Activated T-cell treated with anti-CD3 and anti-CD28 coated beads, Interleukin-2, amount 50 U/mL, for 4 hours (primary cell): ENCODE measurements at places on chromosomes 2 and 18.

GRCh38 chr2:762646-763045 is 85.4 kb upstream of the TMEM18 start:
- no peak for DNase-seq

- no peak for DNase-seq
These were observed 15.8 kb upstream of the ATOH8 start for GRCh38 chr2:85737961-85738360.

GRCh38 chr2:96271995-96272394 is 6.0 kb downstream of the CIAO1 start:
- no peak for DNase-seq

DNA sequence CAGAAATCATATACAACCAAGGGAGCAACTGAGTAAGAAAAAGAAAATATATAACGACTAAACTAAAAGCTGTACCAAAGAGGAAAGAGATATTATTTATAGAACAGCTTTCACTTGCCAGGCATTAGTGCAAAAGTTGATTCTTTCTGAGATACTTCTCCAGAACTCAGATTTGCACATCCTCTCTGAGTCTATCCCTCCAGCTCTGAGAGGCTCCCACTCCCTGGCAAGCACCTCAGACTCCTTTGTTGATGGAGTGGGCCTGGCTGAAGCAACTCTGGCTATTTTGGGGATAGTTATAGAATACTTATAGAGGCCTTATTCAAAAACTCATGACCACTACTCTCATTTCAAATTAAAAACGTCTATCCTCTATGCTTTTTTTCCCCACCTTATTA is 501.6 kb upstream of the TNP1 start:
- no peak for DNase-seq

DNA sequence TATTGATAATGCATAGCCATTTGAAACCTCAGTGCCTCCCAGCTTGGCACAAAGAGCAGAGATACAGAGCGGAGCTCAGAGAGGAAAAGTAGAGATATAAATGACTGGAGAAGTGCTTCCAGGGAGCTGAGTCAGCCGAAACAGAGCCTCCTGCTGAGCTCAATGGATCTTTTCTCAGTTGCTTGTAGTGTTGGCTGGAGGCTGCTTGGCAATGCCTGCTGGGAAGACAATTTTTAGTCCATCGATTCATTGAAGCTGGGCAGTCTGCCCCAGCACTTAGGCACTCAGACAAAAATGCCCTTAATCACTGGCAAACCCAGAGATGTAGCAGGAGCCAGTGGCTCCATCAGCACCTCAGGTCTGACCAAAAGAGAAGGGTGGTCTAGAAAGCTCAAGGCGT is 81.3 kb upstream of the SETBP1 start:
- DNase-seq, result no peak
